ENCODE measurements at places on chromosomes 1 and 21.

DNA sequence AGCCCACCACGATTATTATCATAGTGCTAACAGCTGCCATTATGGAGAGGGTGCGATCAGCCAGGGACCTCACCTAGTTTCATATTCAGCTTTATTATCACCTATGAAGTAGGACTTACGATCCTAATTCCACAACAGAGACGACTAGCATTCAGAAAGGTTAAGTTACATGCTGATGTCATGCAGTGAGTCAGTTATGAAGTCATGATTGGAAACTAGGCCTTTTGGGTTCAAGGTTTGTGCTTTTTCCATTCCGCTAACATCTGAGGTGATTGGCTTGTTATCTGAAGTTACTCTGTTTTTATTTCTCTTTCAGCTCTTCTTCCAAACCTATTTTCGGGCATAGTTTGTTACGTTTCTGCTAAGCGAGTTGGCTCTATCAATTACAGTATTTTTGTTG lies 251.1 kb downstream of the CAMTA1 start:
- no peak for DNase-seq

- no peak for DNase-seq
These were observed 82.6 kb upstream of the F3 start for GRCh38 chr1:94624203-94624602.

- DNase-seq, result no peak
These were observed 35.7 kb downstream of the NCF2 start for GRCh38 chr1:183554577-183554976.

DNA sequence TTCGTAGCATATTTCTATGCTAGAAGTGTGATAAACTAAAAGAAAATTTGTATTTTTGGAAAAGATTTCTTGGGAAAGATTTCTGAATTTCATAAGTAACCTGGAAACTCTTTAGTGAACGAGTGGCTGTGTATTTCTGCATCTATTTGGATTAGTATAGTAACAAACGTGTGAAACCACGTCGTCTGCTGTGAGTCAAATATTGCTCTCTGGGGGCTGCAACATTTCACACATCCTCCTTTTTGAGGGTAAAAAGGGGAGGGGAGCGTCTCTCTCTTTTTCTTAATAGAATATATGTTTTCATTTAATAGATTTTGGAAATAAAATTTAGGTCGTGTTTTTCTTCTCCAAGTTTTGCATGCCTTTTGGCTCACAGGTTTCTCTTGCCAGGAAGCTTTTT lies 44.8 kb downstream of the LHX9 start:
- no peak for DNase-seq

DNA sequence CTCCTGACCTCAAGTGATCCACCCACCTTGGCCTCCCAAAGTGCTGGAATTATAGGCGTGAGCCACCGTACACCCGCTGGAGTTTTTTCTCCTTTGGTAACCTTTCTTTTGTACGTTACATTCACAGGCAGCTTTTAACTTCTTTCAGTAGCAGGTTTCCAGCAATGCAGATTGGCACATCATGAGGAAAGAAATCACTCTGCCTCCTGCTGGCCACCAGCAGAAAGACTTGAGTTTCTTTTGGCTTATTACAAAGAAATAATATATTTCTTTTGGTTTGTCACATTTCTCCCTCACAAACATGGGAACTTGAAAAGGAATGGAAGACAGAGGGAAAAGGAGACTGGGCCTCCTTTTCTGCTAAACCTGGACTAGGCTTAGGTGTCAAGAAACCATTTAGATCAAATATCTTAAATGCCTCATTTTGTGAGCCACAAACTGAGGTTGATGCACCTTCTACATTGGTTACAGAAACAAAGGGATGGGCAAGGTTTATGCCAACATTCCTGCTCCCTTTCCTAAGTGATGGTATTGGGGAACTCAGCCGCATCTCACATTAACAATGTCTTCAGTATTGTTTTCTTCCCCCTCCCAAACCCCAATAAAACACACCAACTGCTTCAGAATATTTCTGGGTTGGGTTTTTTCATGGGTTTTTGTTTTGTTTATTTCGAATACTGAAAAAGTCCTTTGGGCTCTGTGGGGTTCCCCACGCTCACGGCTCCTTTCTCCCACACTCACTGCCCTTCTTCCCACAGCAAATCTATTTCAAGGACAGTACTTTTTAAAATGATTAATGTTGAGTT lies 7.7 kb downstream of the ENSA start:
- DNase-seq, result no peak

DNA sequence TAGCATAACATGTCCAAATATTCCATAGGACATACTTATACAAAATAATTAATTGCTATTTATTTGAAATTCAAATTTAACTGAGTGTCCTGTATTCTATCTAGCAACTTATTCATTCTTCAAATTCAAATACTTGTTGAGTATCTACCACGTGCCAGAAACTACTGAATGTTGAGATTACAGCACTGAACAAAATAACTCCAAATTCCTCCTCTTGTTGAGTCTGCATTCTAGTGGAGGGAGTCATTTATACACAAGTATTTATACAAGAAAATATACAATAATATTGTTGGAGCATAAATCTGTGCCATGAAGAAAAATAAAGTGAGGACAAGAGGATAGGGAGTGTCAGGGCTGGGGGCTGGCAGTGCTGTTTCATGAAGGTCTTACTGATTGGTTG lies 43.7 kb upstream of the CDC42BPA start:
- DNase-seq, result no peak

GRCh38 chr1:98306517-98307089 lies 354.9 kb upstream of the SNX7 start:
- no peak for DNase-seq

DNA sequence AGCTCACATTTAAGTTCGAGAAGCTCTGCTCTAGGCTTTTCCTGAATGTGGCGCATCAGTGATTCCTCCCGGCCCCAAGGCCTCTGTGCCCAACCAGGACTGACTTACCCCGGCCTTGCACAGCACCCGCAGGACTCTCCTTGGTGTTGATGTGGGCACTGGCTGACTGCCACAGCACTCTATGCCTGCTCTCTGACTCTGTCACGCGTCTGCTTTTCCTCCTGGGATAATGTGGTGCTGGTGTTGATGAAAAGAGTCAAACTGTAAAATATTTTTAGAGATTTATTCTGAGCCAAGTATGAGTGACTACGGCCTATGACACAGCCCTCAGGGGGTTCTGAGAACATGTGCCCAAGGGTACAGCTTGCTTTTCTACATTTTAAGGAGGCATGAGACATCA lies 15.5 kb upstream of the SLC2A5 start:
- no peak for DNase-seq
